ENCODE measurements at places on chromosomes 3 and 15. TPM values are rescaled to one million over a fixed set of nuclear protein-coding genes. Genes with fewer than 3 reads are reported as not detected.

Gene CFAP92
- not detected for total RNA-seq

Gene ARHGEF3
- total RNA-seq = 7.7 TPM

- no peak for DNase-seq
- no peak overlapping the region for H3K27ac ChIP-seq
Measured at GRCh38 chr3:126126286-126126685, 42.4 kb upstream of the SLC41A3 start.

DNA sequence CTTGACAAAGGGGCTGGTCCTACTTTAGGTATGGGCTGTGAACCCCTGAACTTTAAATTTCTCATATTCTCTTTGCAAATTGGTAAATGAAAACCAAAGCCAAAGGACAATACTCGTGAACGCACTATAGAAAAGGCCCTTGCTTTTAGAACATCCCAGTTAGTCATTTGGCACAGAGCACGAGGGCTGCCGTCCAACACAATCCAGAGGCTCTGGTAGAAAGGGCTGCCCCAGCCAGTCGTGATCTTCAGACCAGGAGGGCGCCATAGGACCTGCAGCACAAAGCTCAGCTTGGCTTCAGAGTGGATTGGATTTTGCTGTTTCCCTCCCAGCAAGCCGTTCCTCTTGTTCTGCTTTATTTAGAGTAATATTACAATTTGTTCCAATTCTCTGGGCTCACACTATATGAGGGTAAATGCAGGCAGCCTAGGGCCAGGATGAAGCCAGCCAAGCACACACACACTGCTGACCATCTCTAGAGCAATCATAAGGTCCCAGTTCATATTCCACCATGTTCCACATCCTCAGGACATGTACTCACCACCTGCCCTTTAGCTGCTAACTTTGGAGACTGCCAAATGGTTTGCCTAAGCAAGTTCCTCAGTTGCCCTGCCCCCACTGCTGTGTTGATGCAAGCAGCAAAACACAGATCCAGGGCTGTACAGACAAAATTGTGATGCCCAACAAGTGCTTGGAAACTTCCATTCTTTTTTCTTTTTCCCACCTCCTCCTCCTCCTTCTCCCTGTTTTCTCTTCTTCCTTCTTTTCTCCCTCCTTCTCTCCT is 6.0 kb upstream of the BFSP2 start:
- H3K4me1 ChIP-seq = peaks cover 17% of the 10 kb centered on the region
- H3K27ac ChIP-seq = no peak overlapping the region
- no peak overlapping the region for H3K4me3 ChIP-seq
- no peak for DNase-seq

Gene IMP3
- 82.7 TPM for total RNA-seq

GRCh38 chr3:143427631-143428030 is 308.1 kb downstream of the CHST2 start:
- no peaks in the 10 kb centered on the region for H3K36me3 ChIP-seq
- peaks cover 93% of the 10 kb centered on the region for H3K4me1 ChIP-seq
- H3K4me3 ChIP-seq = peak overlapping the region; percentile 42

Gene C3orf22
- total RNA-seq = not detected

Gene IMPG2
- total RNA-seq = 0.32 TPM

GRCh38 chr3:56629451-56629850 is 53.6 kb downstream of the TASOR start:
- no peak overlapping the region for H3K27ac ChIP-seq
- H3K36me3 ChIP-seq = peaks cover 59% of the 10 kb centered on the region
- no peak overlapping the region for H3K4me3 ChIP-seq
- H3K27me3 ChIP-seq = no peaks in the 10 kb centered on the region
- no peaks in the 10 kb centered on the region for H3K4me1 ChIP-seq

Gene OXTR
- 4.1 TPM for total RNA-seq

GRCh38 chr3:14410106-14410502 is 7.7 kb downstream of the SLC6A6 start:
- no peaks in the 10 kb centered on the region for H3K27me3 ChIP-seq
- H3K27ac ChIP-seq = no peak overlapping the region
- H3K36me3 ChIP-seq = peaks cover 23% of the 10 kb centered on the region
- peaks cover 45% of the 10 kb centered on the region for H3K4me1 ChIP-seq

GRCh38 chr15:51494411-51495314 is 127.9 kb downstream of the DMXL2 start:
- no peak overlapping the region for H3K4me3 ChIP-seq
- DNase-seq = no peak
- H3K27ac ChIP-seq = no peak overlapping the region
- H3K27me3 ChIP-seq = no peaks in the 10 kb centered on the region
- H3K4me1 ChIP-seq = no peaks in the 10 kb centered on the region
- H3K36me3 ChIP-seq = no peaks in the 10 kb centered on the region

DNA sequence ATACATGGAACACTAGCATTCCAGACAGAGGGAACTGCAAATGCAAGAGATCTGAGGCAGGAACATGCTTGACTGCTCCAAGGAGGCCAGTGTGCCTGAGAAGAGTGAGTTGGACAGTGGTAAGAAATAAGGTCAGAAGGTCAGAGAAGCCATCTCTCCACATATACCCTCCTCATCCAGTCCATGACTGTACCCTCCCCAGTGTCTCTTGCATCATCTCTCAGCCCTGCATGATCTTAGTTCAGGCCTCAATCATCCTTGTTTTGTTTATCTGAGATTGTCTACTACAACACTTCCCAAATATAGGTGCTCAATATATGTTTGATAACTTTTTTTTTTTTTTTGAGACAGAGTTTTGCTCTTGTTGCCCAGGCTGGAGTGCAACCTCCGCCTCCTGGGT is 5.5 kb upstream of the RSL24D1 start:
- no peak for DNase-seq
- H3K4me3 ChIP-seq = no peak overlapping the region
- H3K36me3 ChIP-seq = no peaks in the 10 kb centered on the region
- peaks cover 10% of the 10 kb centered on the region for H3K4me1 ChIP-seq
- H3K27me3 ChIP-seq = no peaks in the 10 kb centered on the region

Gene DCLK3
- not detected for total RNA-seq

DNA sequence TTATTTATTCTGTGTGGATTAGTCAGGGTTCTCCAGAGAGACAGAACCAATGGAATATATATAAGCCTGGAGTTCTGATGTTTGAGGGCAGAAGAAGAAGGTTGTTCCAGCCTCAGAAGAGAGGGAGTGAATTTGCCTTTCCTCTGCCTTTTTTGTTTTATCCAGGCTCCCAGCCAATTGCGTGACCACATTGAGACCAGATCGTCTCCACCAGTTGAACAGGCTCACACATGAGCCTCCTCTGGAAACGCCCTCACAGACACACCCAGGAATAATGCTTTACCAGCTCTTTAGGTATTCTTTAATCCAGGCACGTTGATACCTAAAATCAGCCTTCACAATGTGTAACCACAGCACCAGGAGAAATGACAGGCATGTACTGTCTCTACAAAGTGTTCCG is 923.1 kb downstream of the TBL1XR1 start:
- H3K36me3 ChIP-seq = no peaks in the 10 kb centered on the region
- no peak for DNase-seq
- no peak overlapping the region for H3K4me3 ChIP-seq
- no peak overlapping the region for H3K27ac ChIP-seq
- no peaks in the 10 kb centered on the region for H3K27me3 ChIP-seq

DNA sequence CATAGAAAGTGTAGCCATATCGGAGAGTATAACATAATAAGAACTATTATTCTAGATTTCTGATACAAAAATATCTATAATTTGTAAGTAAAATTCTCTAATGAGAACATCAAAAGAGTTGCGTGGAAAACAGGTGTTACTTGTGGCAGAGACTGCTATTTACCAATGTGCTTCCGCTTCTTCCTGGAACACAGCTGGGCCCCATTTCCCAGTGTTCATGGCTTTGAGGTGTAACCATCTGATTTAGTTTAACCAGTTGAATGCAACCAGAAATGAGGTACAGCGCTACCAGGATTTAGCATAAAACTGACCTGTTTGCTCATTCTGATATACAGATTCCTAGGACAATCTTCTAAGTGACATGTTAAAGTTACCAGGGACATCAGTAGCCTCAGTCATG is 1055.2 kb downstream of the IGSF11 start:
- no peaks in the 10 kb centered on the region for H3K36me3 ChIP-seq
- H3K4me1 ChIP-seq = no peaks in the 10 kb centered on the region
- H3K27me3 ChIP-seq = no peaks in the 10 kb centered on the region
- H3K27ac ChIP-seq = no peak overlapping the region
- no peak overlapping the region for H3K4me3 ChIP-seq

- no peaks in the 10 kb centered on the region for H3K36me3 ChIP-seq
- H3K27me3 ChIP-seq = no peaks in the 10 kb centered on the region
- H3K4me3 ChIP-seq = no peak overlapping the region
- no peaks in the 10 kb centered on the region for H3K4me1 ChIP-seq
Measured at GRCh38 chr15:86183596-86184491, 104.2 kb downstream of the AGBL1 start.

- H3K4me1 ChIP-seq = no peaks in the 10 kb centered on the region
- H3K4me3 ChIP-seq = no peak overlapping the region
- no peaks in the 10 kb centered on the region for H3K27me3 ChIP-seq
- no peak overlapping the region for H3K27ac ChIP-seq
- DNase-seq = no peak
- no peaks in the 10 kb centered on the region for H3K36me3 ChIP-seq
Measured at GRCh38 chr15:82602195-82602594, 45.0 kb downstream of the CPEB1 start.

GRCh38 chr3:81463781-81464180 is 297.7 kb downstream of the GBE1 start:
- H3K36me3 ChIP-seq = no peaks in the 10 kb centered on the region
- no peaks in the 10 kb centered on the region for H3K27me3 ChIP-seq
- no peak for DNase-seq
- H3K4me1 ChIP-seq = no peaks in the 10 kb centered on the region
- H3K4me3 ChIP-seq = no peak overlapping the region

GRCh38 chr15:92294759-92295158 is 98.9 kb upstream of the ST8SIA2 start:
- H3K27me3 ChIP-seq = no peaks in the 10 kb centered on the region
- no peak overlapping the region for H3K4me3 ChIP-seq
- DNase-seq = no peak
- H3K36me3 ChIP-seq = no peaks in the 10 kb centered on the region
- H3K27ac ChIP-seq = no peak overlapping the region
- H3K4me1 ChIP-seq = no peaks in the 10 kb centered on the region

- no peak for DNase-seq
- H3K27ac ChIP-seq = no peak overlapping the region
- no peaks in the 10 kb centered on the region for H3K27me3 ChIP-seq
- no peaks in the 10 kb centered on the region for H3K36me3 ChIP-seq
Measured at GRCh38 chr3:118181274-118181673, 853.4 kb downstream of the IGSF11 start.

DNA sequence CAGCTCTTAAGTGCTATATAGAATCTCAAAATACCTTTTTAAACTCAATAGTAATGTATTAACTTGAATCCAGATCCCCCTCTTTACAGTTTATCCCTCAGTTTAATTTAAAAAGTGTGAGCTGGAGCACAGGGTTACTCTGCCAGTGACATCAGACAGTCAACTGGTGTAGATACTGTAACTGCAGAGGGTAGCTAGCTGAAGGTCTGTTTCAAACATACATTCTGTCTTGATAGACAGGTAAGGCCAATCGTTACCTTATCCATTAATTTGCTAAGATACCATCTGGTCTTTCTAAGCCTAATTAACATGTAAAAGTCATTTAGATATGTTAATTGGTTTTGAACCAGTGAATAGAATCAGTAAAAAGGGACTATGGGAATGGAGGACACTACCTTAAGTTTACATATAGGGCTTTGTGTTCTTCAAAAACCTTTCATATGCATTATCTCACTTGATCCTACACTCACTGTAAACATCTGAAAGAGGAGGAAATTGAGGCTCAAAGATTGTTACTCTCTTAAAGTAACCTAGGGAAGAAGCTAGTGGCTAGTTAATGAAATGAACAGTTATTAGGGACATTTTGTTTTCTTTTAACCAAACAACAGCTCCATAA is 59.5 kb upstream of the TSPAN3 start:
- H3K36me3 ChIP-seq = no peaks in the 10 kb centered on the region
- H3K27me3 ChIP-seq = no peaks in the 10 kb centered on the region
- no peak overlapping the region for H3K4me3 ChIP-seq

GRCh38 chr3:72109327-72110259 is 324.6 kb upstream of the PROK2 start:
- H3K27ac ChIP-seq = no peak overlapping the region
- H3K4me3 ChIP-seq = no peak overlapping the region
- H3K4me1 ChIP-seq = no peaks in the 10 kb centered on the region
- H3K36me3 ChIP-seq = no peaks in the 10 kb centered on the region
- H3K27me3 ChIP-seq = no peaks in the 10 kb centered on the region

Gene CPNE9
- total RNA-seq = 0.18 TPM

Gene NTRK3
- total RNA-seq = 0.11 TPM

Gene DUOX1
- not detected for total RNA-seq

Gene CRYGS
- total RNA-seq = 12.2 TPM

DNA sequence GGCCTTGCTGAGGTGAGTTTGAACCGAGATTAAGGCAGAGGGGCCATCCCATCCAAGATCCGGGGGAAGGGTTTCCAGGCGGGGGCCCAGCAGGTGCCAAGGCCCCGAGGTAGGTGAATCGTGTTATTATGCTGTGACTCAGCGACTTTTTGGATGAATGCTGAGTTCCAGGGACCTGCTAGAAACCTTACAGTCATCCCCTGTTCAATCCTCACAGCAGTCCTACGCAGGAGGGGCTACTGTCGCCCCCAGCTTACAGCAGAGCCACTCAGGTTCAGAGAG is 40.9 kb downstream of the DNAJB8 start:
- H3K27me3 ChIP-seq = no peaks in the 10 kb centered on the region
- H3K4me3 ChIP-seq = no peak overlapping the region
- H3K4me1 ChIP-seq = 0 out of 2 replicates have a peak, but pooled peaks cover 3% of the 10 kb centered on the region
- H3K27ac ChIP-seq = no peak overlapping the region

DNA sequence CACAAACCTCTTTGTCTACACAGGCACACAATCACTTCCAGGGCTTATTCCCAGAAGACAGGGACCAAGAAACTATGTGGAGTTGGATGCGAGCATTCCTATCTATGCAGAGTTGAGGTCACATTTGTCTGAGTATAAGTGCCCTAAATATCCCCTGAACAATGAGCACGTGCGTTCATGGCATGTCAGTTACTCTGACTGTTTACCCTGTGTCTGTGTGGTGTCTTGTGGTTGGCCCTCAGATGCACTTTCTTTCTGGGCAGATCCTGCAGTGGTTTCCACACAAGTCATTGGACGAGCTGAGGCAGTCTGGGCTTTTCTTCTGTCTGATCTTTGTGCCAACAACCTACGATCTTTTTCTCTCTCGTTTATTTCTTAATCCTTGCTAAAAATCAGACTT is 134.5 kb downstream of the FBN1 start:
- H3K4me1 ChIP-seq = no peaks in the 10 kb centered on the region
- no peak for DNase-seq
- no peak overlapping the region for H3K27ac ChIP-seq
- H3K4me3 ChIP-seq = no peak overlapping the region

DNA sequence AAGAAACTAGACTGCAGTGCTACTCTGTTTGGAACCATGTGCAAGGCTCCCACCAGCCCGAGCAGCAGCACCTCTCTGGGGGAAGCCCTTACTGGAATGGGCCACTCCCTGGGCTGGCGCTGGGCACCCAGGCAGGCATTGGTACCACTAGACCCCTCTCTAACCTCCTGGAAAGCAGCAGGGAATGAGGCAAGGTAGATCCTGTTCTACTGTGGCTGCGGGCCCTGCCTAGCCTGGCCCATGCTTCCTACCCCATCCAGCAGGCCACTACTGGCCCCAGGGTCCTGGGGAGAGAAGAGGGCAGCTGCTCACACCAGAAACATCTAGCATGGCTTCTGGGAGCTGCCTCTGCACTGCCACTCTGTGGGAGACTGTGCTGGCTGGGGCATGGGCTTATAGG is 44.8 kb downstream of the MESD start:
- no peaks in the 10 kb centered on the region for H3K27me3 ChIP-seq
- H3K4me1 ChIP-seq = peaks cover 14% of the 10 kb centered on the region
- no peak overlapping the region for H3K4me3 ChIP-seq
- no peak overlapping the region for H3K27ac ChIP-seq
- no peaks in the 10 kb centered on the region for H3K36me3 ChIP-seq

- no peaks in the 10 kb centered on the region for H3K27me3 ChIP-seq
- no peaks in the 10 kb centered on the region for H3K36me3 ChIP-seq
- DNase-seq = no peak
- H3K4me1 ChIP-seq = no peaks in the 10 kb centered on the region
- no peak overlapping the region for H3K27ac ChIP-seq
Measured at GRCh38 chr3:100869787-100870186, 123.4 kb downstream of the ABI3BP start.
